ENCODE measurements at places on chromosomes 13 and 19.
A peak's percentile ranks its signal among the peaks of the same experiment; 100 is the strongest.

DNA sequence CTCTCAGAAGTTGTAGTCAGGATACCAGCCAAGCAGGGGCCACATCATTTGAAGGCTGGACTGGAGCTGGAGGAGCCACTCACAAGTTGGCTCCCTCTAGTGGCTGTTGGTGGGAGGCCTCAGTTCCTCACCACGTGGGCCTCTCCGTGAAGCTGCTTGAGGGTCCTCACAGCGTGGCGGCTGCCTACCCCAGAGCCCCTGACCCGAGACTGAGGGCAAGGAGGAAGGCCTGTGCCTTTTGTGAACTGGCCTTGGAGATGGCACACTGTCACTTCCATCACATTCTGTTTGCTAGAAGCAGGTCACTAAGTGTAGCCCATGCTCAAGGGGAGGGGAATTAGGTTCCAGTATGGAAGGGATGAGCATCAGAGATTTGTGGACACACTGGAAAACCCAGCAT, 14.6 kb downstream of the GNA11 start:
- peak; percentile 61 for DNase-seq

DNA sequence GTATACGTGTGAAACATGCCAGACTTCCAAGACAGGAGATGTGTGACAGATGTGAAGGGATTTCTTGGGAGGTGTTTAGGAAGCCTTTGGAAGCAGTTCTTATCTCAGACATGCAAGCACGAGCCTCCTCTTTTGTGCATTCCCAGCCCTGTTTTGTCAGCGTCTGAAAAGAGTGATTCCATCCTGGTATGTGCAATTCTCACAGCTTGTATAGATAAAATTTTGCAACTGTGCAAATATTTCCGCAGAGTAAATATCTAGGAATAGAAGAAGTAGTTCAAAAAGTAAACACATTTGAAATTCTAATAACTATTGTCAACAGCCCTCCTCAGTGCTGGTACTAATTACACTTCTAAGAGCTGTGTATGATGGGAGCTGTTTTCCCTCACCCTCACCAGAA, 72.3 kb upstream of the C1QTNF9B start:
- DNase-seq, result peak; percentile 44

DNA sequence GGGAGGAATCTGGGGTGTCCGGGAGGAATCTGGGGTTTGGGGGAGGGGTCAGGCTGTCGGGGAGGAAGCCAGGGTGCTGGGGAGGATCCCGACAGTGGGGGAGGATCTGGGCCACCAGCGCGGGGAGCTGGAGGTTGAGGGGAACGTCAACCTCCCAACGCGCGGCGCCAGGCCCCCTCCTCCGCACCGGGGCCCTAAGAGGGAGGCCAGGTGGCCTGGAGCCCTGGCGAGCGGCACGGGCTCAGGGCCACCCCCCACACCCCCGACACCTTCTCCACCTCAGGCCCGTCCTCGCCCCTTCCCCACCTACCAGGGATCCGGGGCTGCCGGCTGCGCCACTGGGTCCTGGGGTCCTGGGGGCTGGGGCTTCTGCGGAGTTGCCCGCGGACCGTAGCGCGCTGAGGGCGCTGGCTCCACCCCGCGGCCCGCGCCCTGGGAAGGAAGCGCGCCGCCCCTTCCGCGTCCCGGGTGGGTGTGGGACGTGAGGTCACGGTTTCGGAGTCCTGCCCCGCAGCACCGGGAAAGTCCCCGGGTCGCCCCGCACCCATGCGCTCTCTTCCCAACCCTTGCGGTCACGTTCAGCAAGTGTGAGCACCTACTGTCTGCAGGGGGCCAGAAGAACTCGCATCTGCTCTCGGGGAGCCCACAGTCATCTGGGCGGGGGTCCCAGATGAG, at the start of gene TICAM1:
Gene TICAM1 (minus strand): TSS at position 409 of the 675 bp plus-strand sequence. CDS start 13,335 bp downstream, outside the sequence.
- peak; percentile 32 for DNase-seq

- DNase-seq, result no peak
Observed at GRCh38 chr13:31885994-31886393, 145.6 kb upstream of the FRY start.

DNA sequence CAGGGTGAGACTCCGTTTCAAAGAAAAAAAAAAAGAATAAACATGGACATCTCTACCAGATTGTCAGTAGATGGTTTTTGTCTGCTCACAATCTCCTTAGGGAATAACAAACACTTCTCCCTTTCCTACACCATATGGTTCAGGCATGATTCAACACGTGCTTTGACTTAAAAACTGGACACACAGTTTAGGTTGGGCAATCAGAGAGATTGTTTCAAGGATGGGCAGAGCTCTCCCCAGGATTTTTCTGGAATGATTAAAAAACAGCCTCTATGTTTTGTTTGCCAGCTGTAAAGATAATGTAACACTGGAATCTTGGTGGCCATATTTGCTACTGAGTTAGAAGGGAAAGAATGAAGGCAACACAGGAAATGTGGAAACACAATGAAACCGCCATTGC, 150.1 kb upstream of the TSC22D1 start:
- no peak for DNase-seq

- peak; percentile 13 for DNase-seq
Observed at GRCh38 chr19:4687396-4687795, 17.3 kb upstream of the MYDGF start.

- DNase-seq, result peak; percentile 99
Observed at GRCh38 chr19:14496029-14496833, at the start of gene GIPC1. Gene GIPC1, minus strand, starts transcription at chr19:14496127. Its CDS starts 13,151 bp downstream, at chr19:14482976.

- DNase-seq, result no peak
Observed at GRCh38 chr13:42760951-42761350, 20.4 kb upstream of the FAM216B start.

- no peak for DNase-seq
Observed at GRCh38 chr13:95485518-95486144, 66.9 kb upstream of the CLDN10 start.

- no peak for DNase-seq
Observed at GRCh38 chr13:48892053-48892687, 83.5 kb upstream of the FNDC3A start.

DNA sequence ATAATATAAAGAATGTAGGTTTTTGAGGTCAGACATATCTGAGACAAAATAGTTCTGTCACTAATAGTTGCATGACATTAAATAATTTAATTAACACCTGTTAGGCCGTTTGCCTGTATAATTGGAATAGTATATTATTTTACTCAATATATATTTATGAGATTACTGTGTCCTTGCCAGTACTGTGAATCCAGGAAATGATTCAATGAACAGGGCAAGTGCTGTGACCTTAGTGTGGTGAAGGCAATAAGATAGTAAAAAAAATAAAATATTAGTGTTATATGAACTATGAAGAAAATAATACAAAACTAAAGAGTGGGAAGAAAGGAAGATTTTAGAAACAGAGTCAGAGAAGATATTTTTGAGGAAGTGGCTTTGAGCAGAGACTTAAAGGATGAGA, 403.7 kb downstream of the PCDH9 start:
- no peak for DNase-seq

- no peak for DNase-seq
Observed at GRCh38 chr13:38366954-38367645, 17.4 kb downstream of the UFM1 start.

DNA sequence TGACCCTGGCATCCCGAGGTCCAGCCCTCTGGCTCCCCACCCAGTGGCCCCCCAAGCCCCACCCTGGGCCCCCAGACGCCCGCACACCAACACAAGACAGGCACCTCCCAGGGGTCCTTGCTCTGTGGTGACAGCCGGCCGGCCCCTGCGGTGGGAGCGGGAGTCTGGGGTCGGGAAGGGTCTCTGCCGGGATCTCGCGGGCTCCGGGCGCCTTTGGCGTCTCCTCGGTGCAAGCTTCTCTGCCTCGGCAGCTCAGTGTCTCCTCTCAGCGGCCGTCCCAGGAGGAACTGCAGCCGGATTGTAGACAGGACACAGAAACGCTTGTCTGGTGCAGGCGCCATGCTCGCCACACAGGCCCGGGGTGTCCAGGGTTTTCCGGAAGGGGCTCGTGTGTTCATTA, 43.7 kb downstream of the TMEM255B start:
- DNase-seq, result no peak

- DNase-seq, result peak; percentile 15
Observed at GRCh38 chr19:44876930-44877535, 14.0 kb upstream of the TOMM40 start.

DNA sequence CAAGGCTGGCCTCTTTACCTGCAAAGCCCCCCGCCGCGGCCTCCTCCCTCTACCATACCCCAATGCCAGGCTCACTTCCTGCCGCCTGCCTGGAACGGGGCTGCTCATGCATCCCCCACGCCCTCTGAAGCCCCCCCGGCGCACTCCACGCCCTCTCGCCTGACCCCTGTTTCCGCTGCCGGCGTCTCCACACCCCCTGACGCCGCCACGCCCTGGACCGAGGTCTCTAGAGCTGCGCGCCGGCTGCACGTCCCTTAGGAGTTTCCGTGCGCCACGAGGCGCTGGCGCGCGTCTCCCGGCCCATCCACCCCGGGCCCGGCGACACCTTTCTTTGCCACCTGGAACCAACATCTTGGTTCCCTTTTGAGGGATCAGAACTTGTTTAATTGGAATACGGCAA, 16.0 kb downstream of the DPRX start:
- no peak for DNase-seq

- DNase-seq, result no peak
Observed at GRCh38 chr13:27466513-27466912, 16.1 kb upstream of the MTIF3 start.

All from NCI-H2081 (cell line).